ENCODE measurements at places on chromosomes 6 and 20.

GRCh38 chr6:151044465-151045441, 179.3 kb downstream of the MTHFD1L start:
- DNase-seq, result no peak

DNA sequence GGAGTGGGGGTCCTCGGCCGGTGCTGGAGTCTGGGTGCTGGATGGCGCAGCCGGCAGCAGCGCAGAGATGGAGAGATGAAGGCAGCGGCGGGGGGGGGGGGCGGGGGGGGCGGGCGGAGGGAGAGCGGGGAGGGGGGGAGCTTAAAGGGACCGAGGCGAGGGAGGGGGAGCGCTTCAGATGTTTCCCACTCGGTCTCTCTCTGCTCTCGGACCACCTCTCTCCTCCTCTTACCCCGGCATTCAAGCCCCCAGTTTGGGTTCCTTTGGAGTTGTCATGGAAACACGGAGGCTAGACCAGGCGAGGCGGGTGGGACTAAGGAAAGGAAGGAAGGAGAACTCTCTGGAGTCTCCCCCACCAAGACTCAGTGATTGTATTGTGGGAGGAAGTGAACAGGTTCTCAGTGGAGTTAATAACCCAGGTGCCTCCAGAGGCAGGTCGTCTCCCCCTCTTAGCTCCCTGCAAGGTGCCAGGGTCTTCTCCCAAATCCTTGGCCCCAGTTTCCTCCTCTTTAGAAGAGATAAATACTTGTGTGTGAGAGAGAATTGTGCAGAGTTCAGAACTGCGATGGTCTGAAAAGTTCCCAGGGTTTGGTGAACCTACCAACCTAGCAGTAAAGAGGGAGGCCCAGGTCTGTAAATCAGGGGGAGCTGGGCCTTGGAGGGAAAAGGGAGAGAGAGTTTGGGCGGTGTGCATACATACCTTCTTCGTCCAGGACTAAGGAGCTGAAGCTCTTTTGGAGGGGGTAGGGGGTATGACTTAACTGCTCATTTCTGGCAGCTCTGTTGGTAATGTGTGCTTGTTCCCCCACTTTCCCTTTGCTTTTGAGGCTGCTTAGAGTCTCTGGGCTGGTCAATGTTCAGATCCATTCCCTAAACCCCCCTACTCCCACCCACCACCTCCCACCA, at the start of gene PRRT1:
PRRT1 (minus strand) TSS at position 77 of the 906 bp plus-strand sequence. CDS start 112 bp downstream, outside the sequence.
- DNase-seq, result peak; percentile 52

GRCh38 chr20:63911176-63911575, 16.2 kb downstream of the DNAJC5 start:
- no peak for DNase-seq

DNA sequence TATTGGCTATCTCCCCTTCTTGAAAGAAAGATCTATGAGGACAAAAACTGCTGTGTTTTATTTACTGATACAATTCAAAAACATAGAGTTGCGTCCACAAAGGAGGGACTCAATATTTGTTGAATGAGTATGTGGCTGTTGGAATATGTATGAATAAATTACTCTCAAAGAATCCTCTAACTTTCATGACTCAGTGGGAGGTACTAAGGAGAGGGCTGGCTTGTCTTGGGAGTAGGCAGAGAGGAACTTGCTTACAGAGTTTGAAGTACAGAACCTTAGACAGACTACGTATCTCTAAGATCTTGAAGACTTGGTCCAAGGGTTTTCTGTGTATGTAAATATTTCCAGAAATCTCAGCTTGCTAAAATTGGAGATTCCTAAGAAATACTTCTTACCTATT, 504.0 kb upstream of the PTCHD4 start:
- DNase-seq, result no peak

- DNase-seq, result no peak
These were observed 63.6 kb upstream of the NOX3 start for GRCh38 chr6:155519176-155519738.

- DNase-seq, result no peak
These were observed 30.9 kb downstream of the KIAA1755 start for GRCh38 chr20:38229376-38230252.

DNA sequence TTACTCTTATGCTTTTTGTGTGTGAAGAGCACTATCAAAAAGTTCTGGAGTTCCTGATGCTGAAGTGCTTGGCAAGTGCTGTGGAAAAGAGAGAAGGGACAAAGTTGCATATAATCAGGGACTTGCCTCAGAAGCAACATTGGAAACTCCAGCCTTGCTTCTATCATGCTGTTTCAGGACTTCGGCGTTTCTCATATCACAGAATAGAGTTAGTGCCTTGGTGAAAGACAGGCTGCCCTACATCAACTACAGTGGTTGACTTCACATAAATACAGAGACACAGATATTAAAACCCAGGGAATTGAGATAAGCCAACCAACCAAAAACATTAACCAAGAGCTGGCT, 36.2 kb upstream of the CDKAL1 start:
- no peak for DNase-seq

All from putamen (tissue), 1 donor.